ENCODE measurements at places on chromosomes 13 and 19.

DNA sequence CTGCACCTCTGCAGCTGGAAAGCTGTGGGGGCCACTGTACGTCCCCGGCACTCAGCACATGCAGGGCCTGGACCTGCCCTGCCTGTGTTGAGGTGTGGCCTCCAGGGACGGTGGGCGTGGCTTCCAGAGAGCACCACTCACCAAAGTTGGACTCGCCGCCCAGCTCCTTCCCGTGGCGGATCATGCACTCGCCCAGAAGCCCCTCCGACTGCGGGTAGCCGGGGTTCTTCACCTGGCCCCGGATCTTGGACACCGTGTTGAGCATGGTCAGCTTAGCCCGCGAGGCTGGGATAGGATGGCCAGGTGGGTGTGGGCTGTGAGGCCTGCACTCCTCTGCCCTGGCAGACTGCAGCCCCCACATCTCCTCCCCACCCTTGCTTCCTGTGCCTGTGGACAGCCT is 22.0 kb downstream of the MPND start:
- no peak for ATAC-seq

- ATAC-seq, result no peak
Measured at GRCh38 chr13:42752731-42753130, 28.7 kb upstream of the FAM216B start.

DNA sequence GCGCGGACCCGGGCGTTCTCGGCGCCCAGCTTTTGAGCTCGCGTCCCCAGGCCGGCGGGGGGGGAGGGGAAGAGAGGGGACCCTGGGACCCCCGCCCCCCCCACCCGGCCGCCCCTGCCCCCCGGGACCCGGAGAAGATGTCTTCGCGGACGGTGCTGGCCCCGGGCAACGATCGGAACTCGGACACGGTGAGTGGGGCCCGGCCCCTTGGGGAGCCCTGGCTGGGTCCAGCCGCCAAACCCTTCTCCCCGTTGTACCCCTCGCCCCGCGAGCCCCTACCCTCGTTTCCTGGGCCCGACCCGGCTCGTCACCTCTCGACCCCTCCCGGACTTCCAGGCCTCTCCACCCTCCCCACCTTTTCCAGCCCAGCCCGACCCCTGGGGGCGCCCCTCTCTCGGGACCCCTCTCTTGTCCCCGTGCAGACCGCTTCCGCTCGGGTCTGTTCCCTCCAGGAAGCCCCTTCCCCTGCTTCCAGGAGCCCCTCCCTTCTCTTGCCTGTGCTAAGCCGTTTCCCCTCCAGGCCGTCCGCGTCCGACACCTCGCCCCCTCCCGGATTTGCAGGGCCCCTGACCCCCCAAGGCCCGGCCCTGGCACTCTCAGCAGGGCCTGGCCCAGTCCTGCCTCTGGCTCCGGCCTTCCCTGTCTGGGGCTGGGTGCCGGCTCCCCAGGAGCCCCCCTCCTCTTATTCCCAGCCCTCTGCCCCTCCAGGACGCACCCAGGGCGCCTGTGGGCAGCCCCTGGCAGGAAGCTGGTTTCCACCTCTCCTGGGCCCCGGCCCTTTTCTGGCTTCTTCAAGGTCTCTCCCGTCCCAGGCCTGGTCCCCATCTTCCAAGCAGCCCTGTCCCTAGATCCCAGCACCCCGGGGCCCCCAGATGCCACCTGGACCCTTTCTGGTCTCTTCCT is 632 bp downstream of the MARK4 start:
- no peak for ATAC-seq

- peak; percentile 83 for ATAC-seq
Measured at GRCh38 chr13:41470196-41470595, 12.8 kb downstream of the RGCC start.

DNA sequence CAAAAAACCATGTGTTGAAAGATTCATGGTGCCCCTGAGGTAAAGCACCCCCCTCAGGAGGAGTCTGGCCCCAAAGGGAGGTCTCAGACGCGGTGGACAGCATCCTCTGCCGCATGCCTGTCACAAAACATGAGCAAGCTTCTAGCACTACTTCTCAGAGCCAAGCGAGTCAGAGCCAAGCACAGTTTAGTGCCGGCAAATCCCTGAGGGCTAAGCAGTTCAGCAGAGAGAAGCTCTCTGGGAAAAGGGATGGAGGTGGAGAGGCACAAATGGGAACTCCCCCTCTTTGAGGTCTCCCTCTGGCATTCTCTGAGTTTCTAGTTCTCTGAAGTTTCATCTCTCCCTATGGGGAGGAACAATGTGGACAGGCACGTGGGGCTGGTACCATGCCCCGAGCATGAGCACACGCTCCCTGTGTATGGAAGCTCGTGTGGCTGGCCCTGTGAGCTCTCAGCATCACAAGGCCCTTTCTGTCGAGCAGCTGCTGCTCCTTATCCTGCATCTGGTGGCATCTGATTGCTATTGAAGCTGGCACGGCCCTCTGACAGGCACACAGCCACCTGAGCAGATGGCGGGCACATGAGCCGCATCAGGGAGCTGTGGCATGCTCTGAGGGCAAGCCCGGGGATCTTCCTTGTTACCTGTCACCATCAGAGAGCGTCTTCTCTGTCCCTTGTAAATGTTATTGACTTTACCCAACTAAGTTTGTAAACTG is 325.1 kb downstream of the SLC7A1 start:
- no peak for ATAC-seq

GRCh38 chr13:30580852-30581502 is 36.7 kb upstream of the USPL1 start:
- ATAC-seq, result no peak

- ATAC-seq, result peak; percentile 93
Measured at GRCh38 chr13:50801087-50801931, 42.2 kb downstream of the DLEU7 start.

DNA sequence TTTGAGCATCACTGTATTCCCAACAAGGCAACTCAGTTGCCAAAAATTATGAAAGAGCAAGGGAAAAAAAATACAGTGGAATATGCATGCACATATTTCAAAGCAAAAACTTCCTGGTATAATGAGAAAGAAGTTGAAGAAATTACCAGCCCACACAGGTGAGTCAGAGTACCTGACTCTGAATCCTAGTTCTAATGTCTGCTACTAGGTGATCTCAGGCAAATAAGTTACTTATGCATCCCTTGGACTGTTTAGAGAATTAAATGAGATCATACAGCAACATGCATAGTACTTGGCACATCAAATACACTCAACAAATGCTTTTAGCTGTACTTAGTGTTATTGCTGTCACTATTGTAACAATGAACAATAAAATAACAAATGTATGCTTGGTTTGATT is 144.9 kb downstream of the MIPEP start:
- peak; percentile 38 for ATAC-seq

GRCh38 chr19:572743-573518 is 535 bp downstream of the BSG start:
- no peak for ATAC-seq

DNA sequence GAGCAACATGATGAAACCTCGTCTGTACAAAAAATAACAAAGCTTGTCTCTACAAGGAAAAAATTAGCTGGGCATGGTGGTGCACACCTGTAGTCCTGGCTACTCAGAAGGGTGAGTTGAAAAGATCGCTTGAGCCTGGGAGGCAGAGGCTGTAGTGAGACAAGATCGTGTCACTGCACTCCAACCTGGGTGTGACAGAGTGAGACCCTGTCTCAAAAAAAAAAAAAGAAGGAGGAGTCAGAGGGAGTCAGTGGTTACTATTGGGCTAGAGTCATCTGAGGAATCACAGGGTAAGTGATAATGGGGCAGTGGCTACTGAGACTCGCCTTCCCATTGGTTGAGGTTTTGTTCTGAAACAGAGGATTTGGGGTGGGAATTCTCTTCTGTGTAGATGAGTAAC is 1.9 kb upstream of the GPI start:
- no peak for ATAC-seq

- no peak for ATAC-seq
Measured at GRCh38 chr19:33435706-33436359, 62.3 kb downstream of the CEBPG start.
